ENCODE measurements at places on chromosomes 4 and X.

- H3K36me3 ChIP-seq = no peaks in the 10 kb centered on the region
- no peak for DNase-seq
- H3K27me3 ChIP-seq = peaks cover 3% of the 10 kb centered on the region
- no peak overlapping the region for H3K4me3 ChIP-seq
These were observed 96.1 kb downstream of the MAMLD1 start for GRCh38 chrX:150459196-150459595.

GRCh38 chr4:93996895-93997294 lies 168.3 kb downstream of the ATOH1 start:
- DNase-seq = no peak
- H3K27ac ChIP-seq = no peak overlapping the region
- no peaks in the 10 kb centered on the region for H3K27me3 ChIP-seq
- H3K36me3 ChIP-seq = no peaks in the 10 kb centered on the region
- H3K4me1 ChIP-seq = no peaks in the 10 kb centered on the region

DNA sequence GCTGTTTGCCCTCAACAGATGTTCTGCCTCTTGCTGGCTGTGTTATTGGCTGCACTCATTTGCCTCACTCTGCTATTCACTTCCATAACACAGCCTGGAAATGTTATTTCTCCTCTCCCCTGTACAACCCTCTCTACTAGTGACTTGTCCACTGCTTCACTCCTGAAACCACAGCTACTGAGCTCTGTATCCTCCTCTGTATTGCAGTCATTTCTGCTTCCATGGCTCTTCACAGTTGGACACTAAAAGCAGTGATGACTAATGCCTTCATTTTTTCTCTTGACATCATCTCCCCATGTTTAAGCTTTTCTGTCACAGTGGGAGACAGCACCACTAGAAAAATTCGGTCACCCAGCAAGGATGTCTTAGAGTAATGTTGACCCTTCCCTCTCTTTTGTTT lies 123.0 kb upstream of the PPP1R2C start:
- no peak overlapping the region for H3K27ac ChIP-seq
- DNase-seq = peak; percentile 33
- H3K36me3 ChIP-seq = no peaks in the 10 kb centered on the region
- no peak overlapping the region for H3K4me3 ChIP-seq
- H3K27me3 ChIP-seq = no peaks in the 10 kb centered on the region

GRCh38 chr4:93731456-93731855 lies 97.1 kb upstream of the ATOH1 start:
- H3K36me3 ChIP-seq = no peaks in the 10 kb centered on the region
- DNase-seq = peak; percentile 18
- H3K27me3 ChIP-seq = no peaks in the 10 kb centered on the region
- no peaks in the 10 kb centered on the region for H3K4me1 ChIP-seq
- no peak overlapping the region for H3K27ac ChIP-seq

DNA sequence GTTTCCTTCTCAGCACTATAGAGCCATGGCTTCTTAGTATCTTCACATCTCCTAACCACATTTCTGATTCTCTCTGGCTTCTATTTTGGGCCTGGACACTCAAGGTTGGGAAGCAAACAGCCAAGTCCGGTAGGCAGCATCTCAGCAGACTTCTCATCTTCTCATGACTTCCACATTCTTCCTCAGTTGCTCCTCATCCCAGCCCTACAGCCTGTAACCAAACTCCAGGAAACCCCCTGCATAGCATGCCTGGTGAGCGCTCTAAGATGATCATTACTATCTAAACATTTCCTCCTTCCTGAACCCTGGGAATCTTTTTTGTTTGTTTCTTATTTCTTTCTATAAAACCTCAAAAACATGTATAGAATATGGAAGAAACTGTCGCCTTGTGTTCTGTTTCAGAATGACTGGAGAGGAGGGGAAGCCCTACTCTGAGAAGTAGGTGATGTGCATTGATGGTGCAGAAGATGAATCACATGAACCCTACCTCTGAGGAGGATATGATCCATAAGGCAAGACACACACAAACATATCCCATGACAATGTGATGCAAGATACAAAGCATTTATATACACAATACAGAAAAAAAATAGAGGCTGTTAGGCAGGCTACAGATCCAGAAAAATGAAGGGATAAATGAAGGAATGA lies 219.8 kb upstream of the GYPA start:
- H3K27ac ChIP-seq = no peak overlapping the region
- H3K4me1 ChIP-seq = peaks cover 3% of the 10 kb centered on the region
- no peak for DNase-seq
- no peaks in the 10 kb centered on the region for H3K27me3 ChIP-seq
- H3K36me3 ChIP-seq = no peaks in the 10 kb centered on the region

- no peak for DNase-seq
- no peaks in the 10 kb centered on the region for H3K27me3 ChIP-seq
- no peak overlapping the region for H3K4me3 ChIP-seq
These were observed 101.5 kb upstream of the UGT8 start for GRCh38 chr4:114497116-114497515.

All from mesenchymal stem cell (in vitro differentiated cells and primary cell).